ENCODE measurements at places on chromosomes 12 and 14.

- DNase-seq: no peak
Measured at GRCh38 chr12:130179191-130179590, 16.9 kb downstream of the FZD10 start.

DNA sequence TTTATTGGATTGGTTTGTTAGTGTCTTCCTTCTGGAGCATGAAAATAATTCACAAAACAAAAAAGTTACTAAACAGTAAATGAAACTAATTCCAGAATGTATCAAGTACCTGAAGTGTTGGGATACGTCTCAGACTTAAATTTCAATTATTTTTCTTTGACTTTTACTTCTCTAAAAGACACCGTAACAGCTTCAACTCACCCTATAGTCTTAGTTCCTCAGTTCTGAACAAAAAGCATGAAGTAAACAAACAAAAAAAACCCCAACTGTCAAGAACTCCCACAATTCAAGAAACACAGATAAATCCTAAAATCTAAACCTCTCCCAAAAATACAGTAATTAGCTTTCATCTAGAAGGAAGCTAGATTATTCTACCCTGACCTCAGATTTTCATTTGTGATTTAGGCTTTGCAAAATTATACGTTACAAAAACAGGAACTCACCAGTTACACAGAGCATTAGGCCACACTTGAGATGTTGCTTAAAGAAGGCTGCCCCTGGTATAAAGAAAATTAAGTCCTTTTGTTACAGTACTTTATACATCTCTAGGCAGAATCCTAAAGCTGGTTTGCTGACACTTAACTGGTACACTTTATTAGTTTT, 10.2 kb downstream of the HEATR5A start:
- DNase-seq: no peak

DNA sequence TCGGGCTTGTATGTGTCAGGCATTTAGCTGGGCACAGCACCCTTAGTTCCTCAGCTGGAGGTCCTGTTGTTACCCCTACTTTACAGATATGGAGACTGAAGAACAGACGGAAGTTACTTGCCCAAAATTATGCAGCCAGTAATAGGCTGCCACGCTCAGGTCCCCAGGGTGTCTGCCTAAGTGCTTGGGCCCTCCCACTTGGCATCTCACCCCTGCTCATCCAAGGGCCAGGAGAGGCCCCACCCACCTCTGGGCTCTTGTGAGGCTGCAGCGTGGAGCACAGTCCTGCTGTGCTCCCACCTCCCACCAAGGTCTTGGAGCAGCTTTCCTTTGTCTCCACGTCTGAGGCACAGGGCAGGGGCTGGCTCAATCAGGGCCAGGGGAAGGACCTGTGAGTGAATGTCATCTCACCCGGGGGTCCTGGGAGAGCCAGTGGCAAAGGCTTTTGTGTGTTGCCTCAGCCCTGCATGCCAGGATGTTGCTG, 64.6 kb downstream of the BEGAIN start:
- peak; percentile 34 for DNase-seq

GRCh38 chr12:22653791-22654190, 28.8 kb downstream of the ETNK1 start:
- no peak for DNase-seq

DNA sequence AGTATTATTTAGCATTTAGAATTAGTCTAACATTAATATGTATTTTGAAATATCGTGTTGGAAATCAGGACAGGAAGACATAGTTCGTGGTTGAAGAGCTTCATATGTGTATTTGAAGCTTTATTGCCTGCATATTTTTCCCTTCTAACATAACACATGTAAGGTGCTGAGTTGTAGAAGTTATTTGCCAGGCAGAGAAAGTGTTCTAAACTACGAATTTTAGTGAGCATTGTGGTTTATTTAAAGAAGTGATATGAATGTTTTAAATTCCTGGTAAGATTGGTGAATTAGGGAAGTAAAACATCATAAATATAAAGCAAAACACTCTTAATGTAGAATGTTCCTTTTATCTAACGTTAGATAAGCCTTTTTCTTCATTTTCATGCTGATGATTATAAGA, 2.5 kb downstream of the RASSF3 start:
- no peak for DNase-seq

GRCh38 chr12:79252358-79253075, 387.9 kb downstream of the SYT1 start:
- DNase-seq: no peak

DNA sequence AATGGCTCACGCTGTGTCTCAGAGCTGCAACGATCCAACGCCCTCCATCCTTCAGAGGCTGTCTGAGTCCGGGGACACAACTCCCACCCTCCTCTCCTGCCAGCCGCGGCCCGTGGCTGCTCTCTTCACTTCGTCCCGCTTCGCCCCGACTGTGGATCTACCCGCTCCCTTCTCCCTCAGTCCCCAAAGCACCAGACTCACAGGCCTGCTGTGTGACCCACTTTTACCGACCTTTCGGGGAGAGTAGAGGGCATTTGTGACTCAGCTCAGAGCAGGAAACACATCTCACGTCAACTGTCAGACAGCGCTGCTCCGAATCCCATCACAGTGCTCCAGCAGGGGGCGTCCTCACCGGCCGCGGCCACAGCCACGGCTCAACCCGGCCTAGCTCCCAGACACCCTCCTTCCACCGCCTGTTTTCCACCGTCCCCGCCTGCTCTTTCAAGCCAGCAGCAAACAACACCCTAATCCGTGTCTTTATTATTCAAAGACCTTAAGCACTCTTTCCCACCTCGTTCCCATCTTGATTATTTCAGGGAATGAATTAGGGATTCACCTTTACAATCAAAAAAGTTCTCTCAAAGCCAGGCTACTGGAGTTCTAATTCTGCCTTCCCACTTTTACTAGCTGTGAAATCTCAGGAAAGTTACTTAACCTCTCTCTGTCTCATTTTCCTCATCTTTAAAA, 5.0 kb upstream of the AQP2 start:
- no peak for DNase-seq

DNA sequence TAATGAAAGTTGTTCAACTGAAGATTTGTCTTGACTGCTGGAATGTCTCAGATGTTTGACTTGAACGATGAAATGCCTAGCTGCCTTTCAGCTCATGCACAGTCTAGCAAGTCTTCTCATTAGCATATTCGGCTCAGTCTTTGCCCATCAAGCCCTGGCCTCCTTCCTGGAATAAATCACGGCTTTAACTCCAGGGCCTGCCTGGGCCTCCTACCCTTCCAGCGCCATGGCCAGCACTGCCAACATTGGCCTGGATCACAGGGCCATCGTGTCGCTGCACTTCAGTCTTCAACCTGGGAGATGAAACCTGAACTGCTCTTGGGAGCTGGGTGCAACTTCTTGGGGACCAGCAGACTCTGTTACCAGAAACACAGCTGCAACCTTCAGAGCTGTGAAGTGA, 126.7 kb upstream of the TMEM260 start:
- DNase-seq: no peak

DNA sequence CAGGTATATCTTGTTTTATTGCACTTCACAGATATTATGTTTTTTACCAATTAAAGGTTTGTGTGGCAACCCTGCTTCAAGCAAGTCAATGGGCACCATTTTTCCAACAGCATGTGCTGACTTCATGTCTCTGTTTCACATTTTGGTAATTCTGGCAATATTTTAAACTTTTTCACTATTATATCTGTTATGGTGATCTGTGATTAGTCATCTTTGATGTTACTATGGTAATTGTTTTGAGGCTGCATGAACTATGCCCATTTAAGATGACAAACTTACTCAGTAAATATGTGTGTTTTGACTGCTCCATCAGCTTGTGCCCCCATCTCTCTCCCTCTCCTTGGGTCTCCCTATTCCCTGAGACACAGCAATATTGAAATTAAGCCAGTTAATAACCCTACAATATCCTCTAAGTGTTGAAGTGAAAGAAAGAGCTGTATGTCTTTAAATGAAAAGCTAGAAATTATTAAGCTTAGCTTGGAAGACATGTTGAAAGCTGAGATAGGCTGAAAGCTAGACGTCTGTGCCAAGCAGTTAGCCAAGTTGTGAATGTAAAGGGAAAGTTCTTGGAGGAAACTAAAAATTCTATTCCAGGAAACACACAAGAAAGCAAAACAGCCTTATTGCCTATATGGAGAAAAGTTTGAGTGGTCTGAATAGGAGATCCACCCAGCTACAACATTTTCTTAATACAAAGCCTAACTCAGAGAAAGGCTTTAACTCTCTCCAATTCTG, 365.1 kb downstream of the ATP23 start:
- no peak for DNase-seq

DNA sequence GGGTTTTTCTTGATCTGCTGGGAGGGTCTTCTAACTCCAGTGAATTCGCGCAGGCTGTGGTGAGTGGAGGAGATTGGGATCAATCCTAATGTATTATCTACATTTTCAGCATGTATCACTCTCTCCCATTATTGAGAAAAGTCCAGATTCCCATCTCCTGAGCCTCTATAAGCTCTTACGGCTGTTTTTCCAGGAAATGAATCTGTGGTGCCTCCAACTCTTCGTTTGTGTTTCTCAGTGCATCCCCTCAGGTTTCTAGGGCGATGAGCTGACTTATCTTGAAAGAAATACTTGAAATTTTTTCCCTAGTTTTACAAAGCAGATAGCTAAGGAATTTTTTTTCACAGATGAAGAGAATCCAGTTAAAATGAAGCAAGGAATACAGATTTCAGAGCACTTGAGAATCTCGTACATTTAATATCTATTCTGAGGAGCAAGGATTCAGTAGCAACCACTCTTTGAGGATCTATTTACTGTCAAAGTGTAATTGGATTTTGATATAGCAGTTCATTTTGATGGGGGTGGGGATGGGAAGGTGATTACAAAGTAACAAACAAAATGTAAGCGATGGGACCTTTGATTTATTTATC, 138.7 kb downstream of the BRMS1L start:
- DNase-seq: no peak

- DNase-seq: no peak
Measured at GRCh38 chr12:13573698-13574321, 377.3 kb downstream of the EMP1 start.

DNA sequence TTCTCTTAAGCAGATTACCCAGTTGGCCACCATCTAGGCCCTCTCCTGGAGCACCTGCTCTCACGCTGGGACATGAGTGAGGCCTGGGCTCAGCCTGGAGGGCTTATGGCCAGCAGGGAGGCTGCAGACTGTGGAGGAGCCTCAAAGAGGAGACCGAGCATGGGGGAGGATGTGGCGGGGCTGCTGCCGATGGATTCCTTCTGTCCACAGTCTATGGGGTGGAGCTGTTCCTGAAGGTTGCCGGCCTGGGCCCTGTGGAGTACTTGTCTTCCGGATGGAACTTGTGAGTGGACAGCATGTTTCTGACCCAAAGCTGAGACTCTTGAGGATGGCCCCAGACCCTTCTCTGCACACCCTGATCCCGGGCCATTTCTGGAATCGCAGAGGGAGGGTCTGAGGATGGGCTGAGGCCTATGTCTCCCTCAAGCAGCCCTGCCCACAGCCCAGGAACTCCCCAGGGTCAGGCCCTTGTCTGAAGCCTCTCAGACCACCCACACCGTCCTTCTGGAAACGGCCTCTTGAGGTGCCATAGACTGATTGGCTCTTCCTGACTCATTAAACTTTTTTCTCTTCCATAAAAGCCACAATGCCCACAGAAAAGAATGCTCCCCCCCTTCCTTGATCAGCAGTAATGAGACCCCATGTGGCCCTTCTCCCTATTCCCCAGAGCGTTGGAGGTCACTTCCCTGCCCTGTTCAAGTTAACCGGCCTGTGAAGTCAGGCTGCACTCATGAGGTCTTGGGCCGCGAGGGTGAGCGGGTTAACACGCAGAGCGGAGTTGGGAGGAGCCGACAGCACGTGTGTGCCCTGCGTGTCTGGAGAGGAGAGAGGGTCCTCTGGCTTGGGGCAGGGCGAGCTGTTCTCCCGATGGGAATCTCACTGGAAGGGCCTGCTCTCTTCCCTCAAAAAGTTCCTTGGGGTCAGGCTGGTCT, 49.0 kb downstream of the SLC8B1 start:
- DNase-seq: no peak

DNA sequence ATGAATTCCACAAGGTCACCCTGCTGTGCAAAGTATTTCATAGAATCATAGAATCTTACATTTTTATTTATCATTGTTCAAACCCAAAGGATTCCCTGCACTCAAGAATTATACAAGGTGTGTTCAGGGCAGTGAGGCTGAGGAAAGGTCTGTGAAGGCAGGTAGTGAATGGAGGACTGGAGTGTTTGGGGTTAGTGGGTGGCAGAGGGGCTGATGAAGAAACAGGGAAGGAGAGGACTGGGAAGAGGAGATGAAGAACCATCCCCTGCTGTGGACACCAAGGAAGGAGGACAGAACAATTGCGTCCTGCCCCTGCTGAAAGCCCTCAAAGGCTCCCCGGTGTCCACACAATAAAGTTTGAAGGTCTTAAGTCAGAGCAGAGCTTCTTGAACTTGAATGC, 10.8 kb upstream of the BCDIN3D start:
- no peak for DNase-seq

DNA sequence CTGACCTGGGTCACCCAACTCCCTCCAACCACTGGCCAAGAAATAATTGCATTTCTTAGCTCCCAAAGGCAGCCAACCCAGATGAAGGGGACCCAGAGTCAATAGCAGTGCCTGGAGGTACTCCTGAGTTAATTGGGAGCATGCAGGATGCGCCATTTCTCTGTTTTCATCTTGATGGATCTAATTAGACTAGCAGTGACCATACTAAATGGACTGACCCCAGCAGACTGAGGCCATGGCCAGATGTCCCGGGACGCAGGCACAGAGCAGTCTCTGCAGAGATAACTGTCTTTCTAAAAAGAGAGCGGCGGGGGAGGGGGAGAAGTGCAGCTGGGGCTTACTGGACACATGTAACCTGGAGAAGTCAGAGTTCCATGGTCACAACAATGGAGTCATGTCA, 53.2 kb upstream of the CMKLR1 start:
- no peak for DNase-seq

GRCh38 chr12:111369496-111370220, 763 bp upstream of the PHETA1 start:
- DNase-seq: no peak

DNA sequence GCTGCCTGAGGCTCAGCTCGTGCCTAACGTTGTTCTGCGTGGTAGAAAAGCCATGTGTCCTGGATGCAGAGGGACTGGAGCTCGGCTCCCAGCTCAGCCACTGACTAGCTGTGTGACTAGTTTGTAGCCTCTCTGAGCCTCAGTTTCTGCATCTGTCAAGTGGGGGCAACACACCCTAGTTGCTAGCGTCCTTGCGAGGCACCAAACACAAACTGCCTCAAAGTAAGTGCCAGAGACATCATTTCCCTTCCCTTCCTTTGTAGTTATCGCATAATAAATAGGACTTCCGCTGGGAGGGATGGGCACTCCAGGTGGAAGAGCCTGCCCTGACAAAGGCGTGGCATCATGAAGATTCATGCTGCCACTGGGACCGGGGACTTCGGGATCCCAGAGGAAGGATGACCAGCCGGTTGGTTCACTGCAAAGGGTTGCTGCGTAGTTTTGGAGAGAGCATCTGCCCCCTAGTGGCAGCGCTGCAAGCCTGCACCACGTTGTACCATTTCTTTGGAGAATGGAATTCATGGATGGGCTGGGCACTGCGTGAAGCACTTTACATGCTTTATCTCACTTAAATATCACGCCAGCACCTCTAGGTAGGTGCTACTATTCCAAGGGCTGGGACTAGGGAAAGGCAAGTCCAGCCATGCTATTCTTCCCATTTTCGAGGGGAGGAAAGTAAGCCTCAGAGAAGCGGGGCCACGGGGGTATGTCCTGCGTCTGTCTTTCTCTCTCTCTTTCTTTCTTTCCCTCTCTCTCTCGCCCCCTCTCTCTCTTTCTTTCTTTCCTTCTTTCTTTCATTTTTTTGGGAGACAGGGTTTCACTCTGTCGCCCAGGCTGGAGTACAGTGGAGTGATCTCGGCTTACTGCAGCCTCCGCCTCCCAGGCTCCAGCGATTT, 4.6 kb downstream of the CCDC197 start:
- peak; percentile 41 for DNase-seq

GRCh38 chr14:105335735-105336476, 21.4 kb downstream of the PACS2 start:
- no peak for DNase-seq
